T-helper 2 cell (primary cell): ENCODE measurements at places on chromosomes 2 and 18.

GRCh38 chr2:25228848-25229278 is 60.5 kb upstream of the POMC start:
- DNase-seq = no peak

GRCh38 chr2:86049529-86049928 is 56.2 kb downstream of the POLR1A start:
- no peak for DNase-seq

GRCh38 chr18:13178197-13178596 is 40.4 kb upstream of the LDLRAD4 start:
- no peak for DNase-seq

- no peak for DNase-seq
These were observed 18.1 kb downstream of the CYP1B1 start for GRCh38 chr2:38057651-38058410.

DNA sequence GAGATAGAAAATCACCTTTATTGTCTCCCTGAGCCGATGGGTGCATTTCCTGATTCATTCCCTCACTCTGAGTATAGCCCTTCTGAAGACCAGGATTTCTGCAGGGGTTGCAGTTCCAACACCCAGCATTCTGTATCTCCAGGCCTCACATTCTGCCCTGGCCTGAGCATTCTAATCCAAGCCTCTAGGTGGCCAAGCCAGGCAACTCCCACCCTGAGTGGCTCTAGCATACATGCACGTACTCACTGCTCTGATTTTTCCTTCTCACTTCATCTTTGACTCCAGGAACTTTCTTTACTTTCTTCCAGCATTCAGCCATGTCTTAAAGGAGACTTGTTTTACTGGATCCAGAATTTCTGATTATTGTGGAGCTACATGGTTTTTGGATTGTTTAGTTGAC is 100.7 kb upstream of the STK39 start:
- DNase-seq = no peak

- no peak for DNase-seq
These were observed 25.2 kb downstream of the TMEM18 start for GRCh38 chr2:651951-652373.

DNA sequence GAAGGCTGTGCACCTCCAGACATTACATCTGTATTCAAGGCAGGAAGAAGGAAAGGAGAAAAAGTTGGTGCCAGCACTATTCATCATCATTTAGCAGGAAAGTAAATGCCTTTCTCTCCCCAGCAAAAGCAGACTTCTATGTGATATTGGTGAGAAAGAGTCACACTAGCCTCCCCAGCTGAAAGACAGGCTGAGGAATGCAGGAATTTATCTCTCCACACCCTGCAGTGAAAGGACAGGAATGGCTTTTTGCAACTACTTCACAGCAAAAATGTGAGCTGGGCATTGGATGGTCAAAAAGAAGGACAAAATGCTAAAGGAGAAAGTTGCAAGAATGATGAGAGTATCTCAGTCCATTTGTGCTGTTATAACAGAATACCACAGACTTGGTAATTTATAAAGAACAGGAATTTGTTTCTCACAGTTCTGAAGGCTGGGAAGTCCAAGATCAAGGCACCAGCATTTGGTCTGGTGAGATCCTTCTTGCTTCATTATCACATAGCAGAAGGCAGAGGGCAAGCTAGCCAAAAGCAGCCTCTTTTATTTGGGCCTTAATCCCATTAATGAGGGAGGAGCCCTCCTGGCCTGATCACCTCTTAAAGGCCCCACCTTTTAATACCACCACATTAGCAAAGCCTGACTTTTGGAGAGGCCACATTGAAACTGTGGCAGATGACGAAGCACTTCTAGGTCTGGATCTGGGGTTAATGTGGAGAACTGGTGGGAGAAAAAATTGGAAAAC is 388.1 kb upstream of the SLC14A2 start:
- DNase-seq = no peak

DNA sequence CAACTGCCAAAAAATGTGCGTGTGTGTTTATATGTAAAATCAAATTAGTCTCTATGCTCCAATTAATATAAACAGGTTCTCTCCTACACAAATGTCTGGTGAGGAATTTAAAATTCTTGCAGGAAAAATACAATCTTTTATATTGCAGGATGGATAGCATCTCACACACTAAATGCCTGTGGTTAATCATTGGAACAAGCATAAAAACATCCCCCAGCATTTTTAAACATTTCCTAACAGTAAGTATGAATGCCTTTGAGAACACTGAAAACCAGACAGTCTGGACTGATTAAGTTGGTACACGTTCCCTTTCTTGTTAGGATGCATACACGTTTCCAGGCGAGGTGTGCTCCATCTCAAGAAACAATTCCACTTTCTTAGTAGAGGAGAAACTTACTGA is 29.9 kb upstream of the PDE1A start:
- no peak for DNase-seq

DNA sequence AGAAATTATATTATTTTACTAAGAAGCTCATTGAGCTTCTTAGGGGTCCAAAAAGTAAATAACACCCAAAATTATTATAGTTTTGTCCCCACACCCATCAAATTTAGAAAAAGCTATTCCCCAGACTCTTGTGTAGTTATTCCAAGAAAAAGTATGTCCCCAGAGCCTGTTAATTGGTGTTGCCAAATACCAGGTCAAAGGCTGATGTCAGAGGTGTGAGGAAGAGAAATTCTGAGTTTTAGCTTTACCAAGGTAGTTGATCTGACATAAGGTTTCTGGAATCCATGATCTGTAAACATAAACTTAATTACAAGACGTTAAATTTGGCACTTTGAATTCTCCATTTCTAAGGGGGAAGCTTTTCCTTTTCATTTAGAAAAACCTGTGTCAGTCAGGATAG is 29.3 kb upstream of the PSME4 start:
- no peak for DNase-seq

- no peak for DNase-seq
These were observed 88.8 kb downstream of the CELF4 start for GRCh38 chr18:37476611-37477295.

- DNase-seq = no peak
These were observed 188.7 kb downstream of the RTP5 start for GRCh38 chr2:242058116-242058680.

DNA sequence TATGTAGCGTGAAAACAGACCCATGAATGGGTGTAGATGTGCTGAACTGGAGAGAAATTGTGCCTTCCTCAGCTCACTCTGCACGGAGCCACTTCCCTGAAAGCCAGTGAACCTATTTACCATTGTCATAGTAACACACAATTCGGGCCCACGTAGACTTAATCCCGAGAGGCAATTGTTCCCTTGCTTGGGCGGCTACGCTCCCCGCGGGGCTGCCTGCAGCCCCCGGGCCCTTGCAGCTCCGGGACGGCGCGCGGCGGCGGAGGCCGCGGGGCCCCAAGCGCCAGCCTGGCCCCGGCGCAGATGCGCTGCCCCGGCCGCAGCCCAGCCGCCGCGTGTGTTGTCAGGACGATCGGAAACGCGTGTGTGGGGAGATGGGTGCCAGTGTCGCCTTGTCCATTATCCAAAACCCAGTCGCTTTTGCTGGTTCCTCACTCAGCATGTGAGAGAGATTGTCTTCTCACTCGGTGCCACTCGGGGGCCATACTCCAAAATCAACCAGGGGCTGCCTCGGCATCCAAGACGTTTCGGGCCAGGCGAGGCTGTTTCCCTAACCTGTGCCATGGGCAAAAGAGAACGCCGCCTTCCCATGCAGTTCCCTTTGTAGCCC is 17.9 kb upstream of the LRRTM1 start:
- DNase-seq = no peak
